ENCODE measurements at places on chromosomes 11 and 22. TPM values are rescaled to one million over a fixed set of nuclear protein-coding genes. Genes with fewer than 3 reads are reported as not detected.

GRCh38 chr11:118264569-118265465 lies 720 bp upstream of the MPZL2 start:
- DNase-seq = no peak
- no peak overlapping the region for H3K27ac ChIP-seq
- H3K4me3 ChIP-seq = no peak overlapping the region
- no peaks in the 10 kb centered on the region for H3K4me1 ChIP-seq
- no peaks in the 10 kb centered on the region for H3K36me3 ChIP-seq

DNA sequence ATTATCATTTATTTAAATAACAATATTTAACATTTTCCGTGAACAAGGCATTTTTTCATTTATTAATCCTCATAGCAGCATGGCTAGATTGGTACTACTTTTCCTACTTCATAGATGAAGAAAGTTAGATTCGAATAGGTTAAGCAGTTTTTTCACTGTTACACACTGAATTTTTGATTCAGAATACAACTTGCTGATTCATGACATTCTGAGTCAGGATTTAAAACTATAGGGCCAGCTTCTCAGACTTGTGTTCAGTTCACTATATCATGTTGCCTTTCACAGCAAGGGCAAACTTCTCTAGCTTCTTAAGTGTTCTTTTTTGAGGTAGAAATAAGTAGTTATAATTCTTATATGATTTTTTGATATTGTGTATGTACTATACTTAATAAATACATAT lies 31.5 kb downstream of the CYP2R1 start:
- no peak overlapping the region for H3K4me3 ChIP-seq
- H3K36me3 ChIP-seq = no peaks in the 10 kb centered on the region
- DNase-seq = no peak
- H3K27ac ChIP-seq = no peak overlapping the region

DNA sequence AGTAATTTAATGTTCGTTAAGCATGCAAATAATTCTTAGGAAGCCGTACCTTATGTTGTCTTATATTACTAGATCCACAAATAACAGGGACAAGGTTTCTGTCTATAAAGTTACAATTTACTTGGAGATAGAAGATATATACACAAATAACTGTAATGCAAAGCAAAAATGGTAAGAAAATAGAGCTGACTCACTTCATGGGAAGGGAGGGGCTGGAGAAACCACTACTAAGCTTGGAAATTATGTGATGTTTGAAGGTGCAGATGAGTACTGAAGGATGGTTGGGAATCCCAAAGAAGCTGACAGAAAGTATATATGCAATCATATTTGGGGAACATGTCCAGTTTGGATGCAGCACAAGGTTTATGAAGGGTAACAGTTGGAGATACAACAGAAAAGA lies 4.0 kb downstream of the NPAT start:
- no peak overlapping the region for H3K27ac ChIP-seq
- peaks cover 3% of the 10 kb centered on the region for H3K4me1 ChIP-seq
- no peaks in the 10 kb centered on the region for H3K27me3 ChIP-seq
- no peak for DNase-seq
- no peak overlapping the region for H3K4me3 ChIP-seq
- H3K36me3 ChIP-seq = no peaks in the 10 kb centered on the region

DNA sequence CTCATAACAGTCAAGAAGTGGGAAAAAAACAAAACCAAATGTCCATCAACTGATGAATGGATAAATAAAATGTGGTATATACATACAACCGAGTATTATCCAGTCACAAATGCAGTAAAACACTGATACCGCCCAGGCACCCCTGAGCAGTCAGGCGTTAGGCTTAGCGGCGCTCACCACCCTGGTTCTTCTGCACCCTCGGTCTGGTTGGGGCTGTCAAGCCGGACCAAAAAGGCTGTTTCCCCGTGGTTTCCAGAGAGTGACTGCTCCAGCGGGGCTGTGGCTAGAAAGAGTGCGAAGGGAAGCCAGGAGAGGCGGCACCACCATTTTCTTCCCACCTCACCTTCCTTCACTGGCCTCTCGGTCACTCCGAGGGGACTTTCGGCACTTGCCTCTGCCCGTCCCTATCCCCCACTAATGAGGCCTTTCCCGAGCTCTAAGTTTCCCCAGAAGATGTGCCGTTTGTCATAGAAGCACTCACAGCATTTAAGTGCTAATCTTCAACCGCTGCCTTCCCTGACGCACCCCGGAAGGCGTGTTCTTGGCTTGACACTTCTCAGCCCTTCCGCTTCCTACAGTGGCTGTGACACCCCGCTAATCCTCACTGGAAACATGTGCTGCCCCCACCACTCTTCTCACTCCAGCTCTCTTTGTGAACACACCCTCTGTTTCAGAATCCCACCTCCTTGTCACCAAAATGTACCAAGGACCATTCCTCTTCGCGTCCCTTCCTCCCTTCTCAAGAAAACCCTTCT lies 42.4 kb downstream of the FCHSD2 start:
- peaks cover 8% of the 10 kb centered on the region for H3K4me1 ChIP-seq
- no peak for DNase-seq
- no peak overlapping the region for H3K4me3 ChIP-seq
- H3K27me3 ChIP-seq = no peaks in the 10 kb centered on the region
- H3K27ac ChIP-seq = no peak overlapping the region

DNA sequence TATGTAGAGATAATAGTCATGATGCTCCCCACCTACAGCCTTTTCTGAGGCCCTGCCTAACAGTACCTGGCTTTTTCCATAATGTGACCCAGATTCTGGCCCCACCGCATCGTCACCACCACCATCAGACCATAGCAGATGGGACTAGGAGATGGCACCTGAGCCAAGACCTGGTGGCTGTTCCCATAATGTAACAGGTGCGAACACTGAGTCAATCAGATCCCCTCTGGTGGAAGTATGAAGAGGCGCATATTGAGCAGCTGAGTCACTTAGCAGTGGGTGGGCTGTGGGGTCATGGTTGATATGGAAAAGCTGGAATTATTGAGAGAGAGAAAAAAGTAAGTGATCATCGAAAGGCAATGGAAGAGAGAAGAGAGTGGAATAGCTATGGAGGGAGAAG lies 578.0 kb upstream of the CADM1 start:
- H3K36me3 ChIP-seq = no peaks in the 10 kb centered on the region
- no peak overlapping the region for H3K4me3 ChIP-seq
- H3K4me1 ChIP-seq = no peaks in the 10 kb centered on the region

DNA sequence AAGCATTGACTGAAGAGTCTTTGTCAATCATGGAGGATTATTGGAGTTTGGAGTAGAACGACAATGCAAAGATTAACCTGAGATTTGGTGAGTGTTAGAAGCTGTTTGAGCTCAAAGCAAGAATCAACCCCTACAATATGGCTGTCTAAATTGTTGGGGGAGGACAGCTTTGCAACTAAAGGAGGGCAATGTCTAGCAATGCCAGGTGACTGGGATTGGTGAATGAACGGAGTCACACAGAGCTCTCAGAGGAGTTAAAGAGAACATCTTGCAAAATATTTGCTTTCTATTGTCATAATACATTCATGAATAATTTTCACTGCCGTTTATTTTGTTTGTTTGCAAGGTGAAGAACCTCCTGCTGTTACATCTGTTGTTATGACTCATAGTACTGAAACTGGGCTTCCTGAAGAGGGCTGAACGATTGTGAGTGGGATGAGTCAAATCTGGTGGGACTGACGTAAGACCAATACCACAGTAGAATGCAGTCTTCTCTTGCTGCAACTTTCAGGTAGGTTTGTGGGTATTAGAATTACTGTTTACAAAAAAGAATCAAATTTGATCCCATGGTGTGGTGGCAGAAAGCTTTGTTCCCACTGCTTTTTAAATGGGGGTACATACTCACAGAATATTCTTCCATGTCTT lies 281.9 kb downstream of the CADM1 start:
- no peaks in the 10 kb centered on the region for H3K36me3 ChIP-seq
- H3K4me1 ChIP-seq = peaks cover 35% of the 10 kb centered on the region
- H3K27ac ChIP-seq = no peak overlapping the region
- no peak overlapping the region for H3K4me3 ChIP-seq
- no peaks in the 10 kb centered on the region for H3K27me3 ChIP-seq
- DNase-seq = peak; percentile 36

DNA sequence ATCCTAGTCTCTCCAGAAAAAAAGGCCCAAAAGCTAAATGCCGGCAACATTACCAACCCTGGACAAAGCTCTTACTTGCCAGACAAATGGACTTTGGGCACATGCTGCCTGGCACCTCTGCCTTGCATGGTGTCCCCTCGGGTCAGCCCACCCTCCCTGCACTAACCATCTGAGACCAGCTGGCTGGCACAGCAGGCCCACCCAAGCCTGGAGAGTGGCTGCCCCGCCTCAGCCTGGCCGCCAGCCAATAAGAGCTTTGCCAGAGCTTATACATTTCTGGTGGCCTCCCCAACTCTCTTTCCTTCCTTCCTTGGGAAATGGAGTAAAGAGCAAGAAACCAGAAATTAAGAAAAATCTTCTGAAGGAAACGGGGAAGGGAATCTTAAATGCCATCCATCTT lies 24.5 kb downstream of the MCHR1 start:
- H3K4me1 ChIP-seq = no peaks in the 10 kb centered on the region
- H3K4me3 ChIP-seq = no peak overlapping the region
- H3K36me3 ChIP-seq = no peaks in the 10 kb centered on the region
- no peaks in the 10 kb centered on the region for H3K27me3 ChIP-seq

DNA sequence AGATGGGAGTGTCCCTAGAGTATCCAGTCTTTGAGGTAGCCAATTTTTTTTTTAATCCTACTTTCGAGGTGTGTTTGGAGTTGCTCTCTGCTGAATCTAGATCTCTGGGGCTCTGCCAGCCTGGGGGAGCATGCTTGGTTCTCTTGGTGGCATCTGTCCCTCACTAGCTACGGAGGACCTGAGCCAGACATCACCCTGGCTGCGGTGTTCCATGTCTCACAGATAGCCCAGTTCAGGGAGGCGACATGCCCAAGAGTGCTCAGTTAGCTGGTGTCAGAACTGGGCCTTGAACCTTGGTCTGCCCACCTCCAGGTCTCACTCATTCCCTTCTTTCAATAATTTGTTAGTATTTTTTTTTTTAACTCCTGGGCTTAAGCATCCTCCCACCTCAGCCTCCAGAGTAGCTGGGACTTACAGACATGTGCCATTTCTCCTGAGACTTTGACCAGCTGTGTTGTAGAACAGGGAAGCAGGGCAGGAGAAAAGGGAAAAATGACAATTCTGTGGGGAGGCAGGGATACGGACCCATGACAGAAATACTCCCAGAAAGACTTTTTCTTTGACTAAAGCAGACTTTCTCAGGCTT lies 621 bp downstream of the HMOX1 start:
- H3K36me3 ChIP-seq = no peaks in the 10 kb centered on the region
- no peak overlapping the region for H3K27ac ChIP-seq
- no peaks in the 10 kb centered on the region for H3K27me3 ChIP-seq
- peak overlapping the region; percentile 43 for H3K4me3 ChIP-seq

DNA sequence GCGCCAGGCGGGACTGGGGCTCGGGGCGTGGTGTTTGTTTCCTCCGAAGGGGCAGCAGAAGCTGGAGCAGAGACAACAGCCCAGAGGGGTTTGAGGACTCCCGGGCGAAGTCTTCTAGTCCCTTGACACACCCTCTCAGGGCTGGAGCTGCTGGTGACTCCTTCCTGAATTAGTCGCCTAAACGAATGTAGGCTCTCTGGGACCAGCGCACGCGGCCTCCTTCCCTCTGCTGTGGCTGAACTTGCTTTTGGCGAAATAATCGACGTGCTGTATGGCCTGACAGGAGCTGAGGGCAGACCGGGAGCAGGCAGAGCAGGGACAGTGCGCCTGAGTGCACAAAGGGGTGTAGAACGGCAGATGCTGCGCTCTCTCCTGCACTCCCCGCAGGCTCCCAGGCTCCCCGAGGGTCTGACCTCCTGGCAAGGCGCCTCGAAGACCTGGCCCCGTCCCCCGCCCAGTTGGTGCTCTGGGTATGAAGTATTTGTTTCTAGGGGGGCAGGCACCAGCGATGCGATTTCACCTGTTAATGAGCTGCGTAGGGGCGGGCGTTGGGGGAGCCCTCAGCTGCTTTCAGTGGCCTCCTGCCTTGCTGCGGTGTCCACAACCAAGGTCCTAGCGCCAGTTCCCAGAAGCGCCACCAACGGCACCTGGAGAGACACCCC lies 5.3 kb downstream of the SLC17A6 start:
- H3K27ac ChIP-seq = no peak overlapping the region
- no peaks in the 10 kb centered on the region for H3K4me1 ChIP-seq
- peaks cover 79% of the 10 kb centered on the region for H3K27me3 ChIP-seq

DNA sequence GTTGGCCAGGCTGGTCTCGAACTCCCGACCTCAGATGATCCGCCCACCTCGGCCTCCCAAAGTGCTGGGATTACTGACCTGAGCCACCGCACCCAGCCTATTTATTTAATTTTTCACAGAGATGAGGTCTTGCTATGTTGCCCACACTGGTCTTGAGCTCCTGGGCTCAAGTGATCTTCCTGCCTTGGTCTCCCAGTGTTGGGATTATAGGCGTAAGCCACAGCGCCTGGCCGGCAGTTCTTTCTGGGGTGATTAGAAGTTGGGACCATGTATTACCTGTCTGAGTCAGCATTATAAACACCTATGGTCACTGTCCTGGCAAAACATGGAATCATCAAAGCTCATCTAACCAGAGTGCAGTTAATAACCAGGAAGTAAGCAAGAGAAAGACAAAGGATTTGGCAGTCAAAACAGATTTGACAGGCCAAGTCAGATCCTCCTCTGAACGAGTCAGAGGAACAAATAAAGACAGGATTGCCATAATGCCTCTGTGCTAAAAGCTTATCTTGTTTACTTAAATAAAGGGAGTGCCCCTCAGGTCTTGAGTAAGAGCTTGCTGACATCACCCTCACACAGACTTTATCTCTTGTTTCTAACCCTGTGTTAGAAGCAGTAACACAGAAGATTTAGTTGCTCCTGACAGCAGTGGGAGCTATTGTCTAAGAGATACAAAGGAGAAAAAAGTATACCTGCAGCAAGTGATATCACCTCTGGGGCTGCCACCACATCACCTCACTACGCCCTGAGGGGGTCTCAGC lies 3.7 kb downstream of the SERPIND1 start:
- H3K36me3 ChIP-seq = no peaks in the 10 kb centered on the region
- peak; percentile 95 for DNase-seq
- H3K4me3 ChIP-seq = no peak overlapping the region
- peaks cover 44% of the 10 kb centered on the region for H3K4me1 ChIP-seq
- no peaks in the 10 kb centered on the region for H3K27me3 ChIP-seq
- peak overlapping the region; percentile 59 for H3K27ac ChIP-seq

- no peak overlapping the region for H3K4me3 ChIP-seq
- no peaks in the 10 kb centered on the region for H3K27me3 ChIP-seq
- no peak for DNase-seq
- H3K36me3 ChIP-seq = peaks cover 34% of the 10 kb centered on the region
These were observed 10.4 kb upstream of the C22orf39 start for GRCh38 chr22:19457828-19458428.

DNA sequence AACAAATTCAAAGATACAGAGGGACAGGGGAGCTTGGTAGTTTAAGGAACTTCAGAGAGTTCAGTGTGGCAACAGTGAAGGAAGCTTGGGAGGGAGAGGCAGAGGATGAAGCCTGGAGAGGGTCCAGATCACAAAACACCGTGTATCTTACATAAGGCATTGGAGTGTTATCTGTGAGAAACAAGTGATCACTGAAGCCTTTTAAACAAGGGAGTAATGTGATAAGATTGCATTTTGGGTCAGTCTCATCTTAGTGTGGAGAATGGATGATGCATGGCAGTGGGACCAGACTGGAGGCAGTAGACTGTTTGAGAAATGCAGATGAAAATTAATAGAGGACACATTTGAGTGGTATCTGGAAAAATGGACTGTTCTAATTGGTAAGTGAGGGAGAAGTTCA lies 79.4 kb downstream of the EXT2 start:
- no peaks in the 10 kb centered on the region for H3K36me3 ChIP-seq
- H3K4me1 ChIP-seq = peaks cover 24% of the 10 kb centered on the region
- DNase-seq = no peak
- H3K27ac ChIP-seq = no peak overlapping the region

- no peak for DNase-seq
- H3K27ac ChIP-seq = no peak overlapping the region
- H3K27me3 ChIP-seq = no peaks in the 10 kb centered on the region
These were observed 20.1 kb downstream of the PRDM11 start for GRCh38 chr11:45166604-45166897.

SEZ6L gene
- not detected for polyA plus RNA-seq

KRTAP5-10 gene
- 0.34 TPM for polyA plus RNA-seq

OR8B3 gene
- not detected for polyA plus RNA-seq
